ENCODE measurements at places on chromosomes 6 and 20.

DNA sequence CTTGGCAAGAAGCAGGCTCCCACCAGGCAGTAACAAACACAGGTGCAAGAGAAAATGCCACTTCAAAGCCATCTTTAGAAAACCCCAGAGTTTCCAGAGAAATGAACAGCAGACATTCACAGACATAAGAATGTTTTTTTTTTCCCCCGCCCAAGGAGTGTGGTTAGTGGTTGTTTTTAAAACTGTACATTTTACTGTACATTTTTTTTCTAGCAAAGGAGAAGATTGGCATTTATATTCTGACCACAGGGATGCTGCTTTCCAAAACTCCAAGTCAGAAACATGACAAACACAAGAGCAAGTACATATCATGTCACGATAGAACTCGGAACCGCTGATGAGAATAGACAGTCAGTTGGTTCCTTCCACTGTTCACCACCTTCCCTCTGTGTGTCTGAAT lies 197.9 kb downstream of the LRFN2 start:
- DNase-seq = no peak

GRCh38 chr6:29917857-29918256 lies 24.5 kb upstream of the HLA-A start:
- no peak for DNase-seq

GRCh38 chr20:64050261-64051032 lies 1.0 kb upstream of the SOX18 start:
- DNase-seq = no peak

DNA sequence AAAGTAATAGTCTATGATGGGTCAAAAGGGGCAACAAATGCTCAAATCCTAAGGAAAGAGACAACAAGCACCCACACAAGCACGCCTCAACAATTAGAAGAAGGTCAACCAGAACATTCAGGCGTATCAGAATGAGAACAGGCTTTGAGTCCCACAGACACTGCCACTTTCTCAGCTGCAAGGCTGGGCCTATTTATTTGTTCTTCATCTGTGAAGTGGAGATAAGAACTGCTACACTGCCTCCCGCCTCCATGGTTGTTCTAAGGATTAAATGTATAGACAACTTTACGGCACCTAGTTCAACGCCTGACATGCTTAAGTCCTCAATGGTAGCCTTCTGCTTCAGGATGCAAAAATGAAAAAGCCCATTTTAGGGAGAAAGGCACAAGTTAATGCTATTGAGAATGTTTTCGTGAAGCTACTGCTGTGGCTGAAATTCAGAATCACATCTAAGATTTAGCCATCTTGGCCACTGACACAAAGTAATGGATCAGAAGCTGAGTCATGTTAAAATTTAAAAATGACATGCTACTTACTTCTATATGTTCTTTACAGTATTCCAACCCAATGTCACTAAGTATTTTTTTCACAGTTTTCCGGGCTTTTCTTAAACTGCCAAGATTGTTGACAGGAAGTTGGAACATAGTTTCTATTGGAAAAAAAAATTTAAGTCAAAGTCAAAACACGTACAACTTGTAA lies 27.7 kb downstream of the ADNP start:
- DNase-seq = no peak

DNA sequence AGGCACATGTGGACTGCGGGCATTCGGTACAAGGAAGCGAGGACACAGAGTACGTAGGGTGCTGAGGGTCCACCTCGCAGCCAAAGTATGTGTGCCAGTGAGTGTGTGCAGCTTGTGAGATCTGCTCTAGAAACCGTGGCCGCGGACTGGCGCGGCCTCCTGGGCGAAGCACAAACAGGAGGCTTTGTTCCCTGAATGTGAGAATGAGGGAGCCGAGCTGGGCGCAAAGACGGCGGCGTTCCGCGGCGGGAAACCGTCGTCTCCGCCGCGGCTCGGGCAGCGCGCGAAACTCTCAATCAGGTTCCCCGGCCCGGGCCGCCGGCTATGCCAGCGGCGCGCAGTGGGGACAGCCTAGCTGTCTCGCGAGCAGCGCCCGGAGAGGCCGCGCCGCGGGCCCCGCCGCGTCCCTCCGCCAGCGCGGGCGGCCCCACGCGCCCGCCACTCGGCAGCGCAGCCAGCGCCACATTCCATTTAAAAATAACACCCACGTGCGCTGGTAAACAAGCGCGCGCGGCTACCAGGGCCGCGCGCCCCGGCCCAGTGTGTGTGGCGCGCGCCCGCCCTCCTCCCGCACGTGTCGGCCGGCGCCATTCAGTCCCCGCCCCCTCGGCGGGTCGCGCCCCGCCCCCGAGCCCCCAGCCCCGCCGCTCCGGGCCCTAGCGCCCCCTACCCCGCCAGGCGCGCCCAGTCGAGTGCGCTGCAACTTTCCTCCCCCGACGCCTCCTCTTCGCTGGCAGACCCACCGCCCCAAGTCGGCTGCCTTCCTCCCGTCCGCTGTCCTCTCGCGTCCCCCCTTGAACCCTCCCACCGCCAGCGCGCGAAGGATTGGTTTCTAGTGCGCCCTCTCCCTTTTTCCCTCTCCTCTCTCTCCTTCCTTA lies 3.0 kb upstream of the FOXO3 start:
- no peak for DNase-seq

DNA sequence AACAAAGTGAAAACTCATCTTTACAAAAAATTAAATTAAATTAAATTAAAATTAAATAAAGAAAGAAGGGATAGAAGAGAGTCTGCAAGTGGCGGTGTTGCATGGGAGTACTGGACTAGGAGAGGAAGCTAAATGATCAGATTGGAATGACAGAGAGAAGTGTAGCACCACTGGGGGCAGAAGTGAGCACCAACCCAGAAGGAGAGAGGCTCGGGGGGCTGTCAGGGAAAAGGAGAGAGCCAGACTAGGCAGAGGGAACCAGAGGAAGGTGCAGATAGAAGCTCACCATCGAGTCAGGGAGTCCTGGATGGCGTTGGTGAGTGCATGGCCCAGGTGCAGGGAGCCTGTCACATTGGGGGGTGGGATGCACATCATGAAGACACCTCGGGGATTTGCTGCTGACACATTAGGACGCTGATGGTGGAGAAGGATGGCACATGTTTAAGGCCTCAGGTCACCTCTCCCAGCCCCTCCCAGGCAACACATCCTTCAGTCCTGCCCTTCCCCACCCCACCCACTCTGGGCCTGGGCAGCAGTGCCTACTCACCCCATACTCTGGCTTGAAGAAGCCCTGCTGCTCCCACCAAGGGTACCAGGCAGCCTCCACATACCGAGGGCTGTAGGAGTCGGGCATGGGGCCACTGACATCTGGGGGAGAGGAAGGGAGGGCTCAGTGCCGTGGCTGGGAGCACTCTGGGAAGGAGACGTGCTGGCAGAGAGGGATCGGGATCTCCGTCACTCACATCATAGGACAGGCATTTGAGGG lies 4.0 kb downstream of the VARS1 start:
- DNase-seq = peak; percentile 92

- no peak for DNase-seq
Observed at GRCh38 chr6:57220083-57220703, 1.9 kb downstream of the RAB23 start.

GRCh38 chr6:166439366-166440091 lies 56.8 kb upstream of the MPC1 start:
- no peak for DNase-seq

GRCh38 chr6:111748231-111748647 lies 125.0 kb downstream of the FYN start:
- no peak for DNase-seq

DNA sequence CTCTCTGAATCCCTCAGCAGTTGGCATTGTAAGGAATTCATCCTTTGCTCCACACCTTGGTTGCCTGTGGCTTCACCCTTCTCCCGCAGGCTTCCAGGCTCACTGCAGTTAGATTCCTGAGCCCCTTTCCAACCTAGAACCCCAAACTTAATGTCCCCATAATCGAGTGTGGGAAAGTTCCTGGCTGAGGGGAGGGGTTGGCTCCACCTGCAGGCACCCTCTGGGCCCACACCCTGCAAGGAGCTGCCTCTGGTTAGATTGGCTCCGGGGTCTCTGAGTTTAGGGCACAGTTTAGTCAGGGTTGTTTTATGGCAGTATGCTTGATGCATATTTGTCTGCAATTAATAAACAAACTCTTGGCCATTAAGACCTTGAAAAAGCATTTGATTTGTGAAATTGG lies 63.4 kb downstream of the MTHFD1L start:
- no peak for DNase-seq

DNA sequence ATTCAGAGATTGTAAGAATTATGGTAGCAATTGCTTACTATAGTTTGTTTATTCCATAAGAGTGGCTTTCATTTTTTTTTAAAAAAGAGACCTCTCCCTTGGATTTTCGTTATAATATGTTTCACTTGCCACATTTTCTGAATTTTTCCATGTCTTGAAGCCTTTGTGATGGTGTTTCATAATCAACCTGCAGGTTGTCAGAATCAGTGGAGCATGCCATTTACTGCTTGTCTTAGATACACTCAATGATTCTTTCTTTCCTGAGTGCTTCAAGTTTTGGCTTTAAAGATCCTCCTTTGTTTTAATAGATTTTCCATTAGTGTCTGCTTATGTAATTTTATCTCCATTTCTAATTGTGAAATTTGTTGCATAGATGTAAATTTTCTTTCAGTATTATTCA lies 31.2 kb downstream of the KCNQ5 start:
- DNase-seq = no peak

GRCh38 chr6:10838794-10839333 lies 525 bp upstream of the MAK start:
- no peak for DNase-seq

DNA sequence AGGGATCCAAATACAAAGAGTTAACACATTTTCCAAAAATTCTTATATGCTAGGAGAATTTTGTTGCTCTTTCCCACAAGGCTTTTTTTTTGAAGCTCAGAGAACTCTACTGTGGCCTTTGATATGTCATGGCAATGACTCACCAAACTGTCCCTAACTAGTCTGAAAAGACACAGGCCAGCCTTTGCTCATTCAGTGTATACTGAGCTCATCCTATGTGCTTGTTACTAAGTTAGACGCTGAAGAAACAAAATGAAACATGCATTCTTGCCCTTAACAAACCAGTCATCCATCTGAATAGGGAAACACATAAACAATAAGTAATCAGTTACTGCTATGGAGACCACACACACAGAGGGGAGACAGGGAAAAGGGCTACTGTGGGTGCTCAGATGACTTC lies 291.8 kb downstream of the FOXC1 start:
- DNase-seq = no peak

GRCh38 chr6:169555971-169556617 lies 145.7 kb downstream of the WDR27 start:
- no peak for DNase-seq

DNA sequence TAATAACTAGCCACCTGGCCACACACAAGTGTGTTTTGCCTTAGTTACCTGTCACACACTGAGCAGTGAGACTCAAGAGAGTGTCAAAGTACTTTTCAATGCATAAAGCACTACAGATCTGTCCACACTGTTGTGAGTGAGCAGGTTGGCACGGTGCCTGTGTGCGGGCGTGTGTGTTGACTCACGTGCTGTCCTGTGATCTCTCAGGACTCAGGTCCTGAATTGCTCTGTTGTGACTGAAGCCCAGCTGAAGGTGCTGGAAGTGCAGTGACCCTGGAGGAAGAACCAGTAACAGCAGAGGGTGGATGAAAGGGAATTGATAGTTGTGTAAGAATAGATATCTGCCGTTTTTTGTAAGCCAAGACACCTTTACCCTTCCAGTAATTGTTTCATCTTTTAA lies 18.3 kb downstream of the SLC16A10 start:
- no peak for DNase-seq

GRCh38 chr6:7684843-7685242 lies 41.1 kb upstream of the BMP6 start:
- no peak for DNase-seq

- DNase-seq = no peak
Observed at GRCh38 chr6:129583866-129584265, 126.1 kb downstream of the ARHGAP18 start.

DNA sequence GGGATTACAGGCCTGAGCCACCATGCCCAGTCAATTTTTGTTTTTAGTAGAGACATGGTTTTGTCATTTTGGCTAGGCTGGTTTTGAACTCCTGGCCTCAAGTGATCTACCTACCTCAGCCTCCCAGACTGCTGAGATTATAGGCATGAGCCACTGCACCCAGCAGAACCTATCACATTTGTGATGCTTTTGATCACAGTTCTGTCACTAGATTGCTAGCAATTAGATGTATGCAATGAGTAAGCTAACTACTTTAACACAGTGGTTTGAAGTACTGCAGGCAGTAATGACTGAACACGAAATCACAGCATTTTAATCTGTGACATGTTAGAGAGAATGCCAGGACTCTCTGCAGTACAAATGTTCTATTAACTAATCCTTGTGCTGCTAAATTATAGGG lies 19.6 kb upstream of the SAMHD1 start:
- no peak for DNase-seq

DNA sequence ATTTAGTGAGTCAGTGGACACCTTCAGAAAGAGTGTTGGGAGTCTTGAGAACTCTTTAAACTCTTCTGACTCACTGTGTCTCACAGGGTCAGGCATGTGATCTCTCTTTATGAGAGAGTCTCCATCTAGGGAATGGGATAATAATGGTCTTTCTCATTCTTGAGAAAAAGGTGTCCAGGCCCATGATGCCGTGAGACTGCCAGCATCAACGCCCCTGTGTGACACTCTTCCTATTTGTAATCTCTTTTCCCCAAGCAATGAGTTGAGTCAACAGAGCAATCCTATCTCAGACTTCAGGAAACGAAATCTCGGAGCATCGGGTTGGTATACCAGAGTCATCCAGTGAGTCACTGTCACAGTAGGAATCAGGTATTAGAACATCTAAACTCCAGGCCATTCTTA lies 82.3 kb upstream of the BMP2 start:
- no peak for DNase-seq

- no peak for DNase-seq
Observed at GRCh38 chr6:5361396-5361795, 100.1 kb downstream of the FARS2 start.

GRCh38 chr20:46199198-46199597 lies 81.1 kb downstream of the CD40 start:
- no peak for DNase-seq

DNA sequence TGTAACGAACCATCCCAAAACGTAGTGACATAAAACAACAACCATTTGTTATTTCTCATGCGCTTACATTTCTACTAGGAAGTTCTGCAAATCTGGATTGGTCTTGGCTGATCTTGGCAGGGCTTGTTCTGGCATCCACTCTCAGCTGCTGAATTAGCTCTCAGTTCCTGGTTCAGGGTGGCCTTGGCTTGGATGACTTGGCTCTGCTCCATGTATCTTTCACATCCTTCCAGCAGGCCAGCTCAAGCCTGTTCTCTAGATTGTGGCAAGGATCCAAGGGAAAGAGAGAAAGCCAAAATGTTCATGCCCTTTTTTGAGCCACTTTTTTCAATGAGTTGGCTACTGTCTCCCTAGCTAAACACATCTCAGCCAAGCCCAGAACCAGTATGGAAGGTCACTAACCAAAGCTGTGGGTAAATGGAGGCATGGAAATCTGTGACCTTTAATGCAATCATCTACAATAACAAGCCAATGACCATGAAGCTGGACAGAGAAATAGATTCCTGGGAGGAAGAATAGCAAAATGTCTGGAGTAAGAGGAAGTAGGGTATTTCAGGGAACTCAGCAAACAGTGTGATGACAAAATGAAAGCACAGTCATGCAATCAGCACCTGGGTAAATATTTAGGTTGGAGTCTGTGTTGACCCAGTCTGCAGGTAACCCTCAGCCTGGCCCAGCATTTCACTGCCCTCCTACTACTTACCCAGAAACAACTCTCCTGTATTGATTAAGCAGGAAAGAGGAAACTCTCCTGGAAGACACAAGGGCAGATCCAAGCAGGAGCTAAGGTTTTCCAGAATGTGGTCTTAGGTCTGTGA lies 32.7 kb upstream of the SNAP25 start:
- no peak for DNase-seq
